COR-L47 (cell line): ENCODE measurements at places on chromosomes 11 and 22.

GRCh38 chr11:117876341-117877119 is at the start of gene FXYD6:
Gene FXYD6, minus strand, starts transcription at chr11:117876658. Its CDS starts 33,882 bp downstream, at chr11:117842776.
- DNase-seq, result peak; percentile 75

- no peak for DNase-seq
These were observed 47.7 kb upstream of the ARHGAP20 start for GRCh38 chr11:110759972-110760381.

DNA sequence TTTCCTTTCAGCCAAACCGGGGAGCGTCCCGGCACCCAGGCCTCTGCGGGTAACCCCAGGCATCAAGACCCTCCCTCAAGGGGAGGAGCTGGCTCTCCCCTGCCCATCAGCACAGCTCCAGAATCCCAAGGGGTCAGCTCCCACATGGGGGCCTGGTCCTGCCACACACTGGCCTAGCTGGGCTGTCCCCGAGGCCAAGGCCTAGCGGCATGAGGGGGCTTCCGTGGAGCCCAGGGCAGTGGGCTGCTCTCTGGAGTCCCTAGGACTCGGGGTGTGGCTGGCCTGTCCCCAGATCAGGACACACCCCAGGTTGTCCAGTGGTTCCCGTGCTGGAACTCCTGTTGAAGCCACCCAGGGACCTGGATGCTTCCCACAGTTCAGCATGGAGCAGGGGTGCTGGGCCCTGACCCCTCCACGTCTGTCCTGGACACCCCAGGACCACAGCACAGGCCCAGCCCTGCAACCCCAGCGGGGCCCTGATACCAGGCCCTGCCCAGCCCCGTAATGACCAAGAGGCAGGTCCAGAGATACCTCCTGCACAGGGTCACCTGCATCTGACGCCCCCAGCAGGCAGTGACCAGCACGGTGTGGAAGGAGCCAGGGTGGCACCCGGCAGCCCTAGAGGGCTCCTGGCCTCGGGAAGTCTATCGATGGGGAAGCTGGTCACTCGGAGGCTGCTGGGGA is 5.5 kb downstream of the HRAS start:
- DNase-seq, result no peak

- DNase-seq, result no peak
These were observed 284.0 kb downstream of the KIRREL3 start for GRCh38 chr11:126716456-126717083.

DNA sequence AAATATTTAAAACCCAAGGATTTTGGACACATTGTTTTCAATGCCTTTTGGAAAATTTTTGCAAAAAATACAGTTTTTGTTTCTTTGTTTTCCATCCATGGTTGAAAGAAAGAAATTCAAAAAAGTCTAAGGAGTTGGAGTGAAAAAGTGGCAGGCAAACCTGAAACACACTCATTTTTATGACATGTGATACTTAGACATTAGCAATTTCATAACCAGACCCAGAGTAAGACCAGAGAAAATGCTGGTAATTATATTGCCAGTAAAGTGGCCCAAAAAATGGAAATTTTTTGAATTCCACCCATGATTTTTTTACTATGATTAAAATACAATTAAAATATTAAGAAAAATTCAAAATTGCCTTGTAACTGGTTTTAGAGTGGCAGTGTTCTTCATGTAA is 128.2 kb downstream of the SLC17A6 start:
- no peak for DNase-seq

GRCh38 chr11:15674756-15675155 is 560.0 kb downstream of the INSC start:
- no peak for DNase-seq

DNA sequence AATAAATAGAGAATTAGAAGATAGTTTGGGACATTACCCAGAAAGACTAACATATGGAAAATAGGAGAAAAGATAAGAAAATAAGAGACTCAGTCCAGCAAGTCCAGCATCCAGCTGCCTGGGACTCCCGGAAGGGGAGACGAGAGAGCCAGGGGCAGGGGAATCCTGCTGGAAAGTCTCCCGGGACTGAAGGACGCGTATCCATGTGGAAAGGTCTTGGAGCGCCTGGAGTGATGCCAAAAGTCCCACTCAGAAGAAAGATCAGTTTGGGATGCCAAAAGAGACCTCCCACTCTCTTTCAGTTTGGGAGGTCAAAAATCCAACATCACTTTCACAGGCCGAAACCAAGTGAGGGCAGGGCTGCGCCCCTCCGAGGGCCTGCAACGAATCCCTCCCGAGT is 30.7 kb downstream of the LRFN4 start:
- DNase-seq, result no peak

DNA sequence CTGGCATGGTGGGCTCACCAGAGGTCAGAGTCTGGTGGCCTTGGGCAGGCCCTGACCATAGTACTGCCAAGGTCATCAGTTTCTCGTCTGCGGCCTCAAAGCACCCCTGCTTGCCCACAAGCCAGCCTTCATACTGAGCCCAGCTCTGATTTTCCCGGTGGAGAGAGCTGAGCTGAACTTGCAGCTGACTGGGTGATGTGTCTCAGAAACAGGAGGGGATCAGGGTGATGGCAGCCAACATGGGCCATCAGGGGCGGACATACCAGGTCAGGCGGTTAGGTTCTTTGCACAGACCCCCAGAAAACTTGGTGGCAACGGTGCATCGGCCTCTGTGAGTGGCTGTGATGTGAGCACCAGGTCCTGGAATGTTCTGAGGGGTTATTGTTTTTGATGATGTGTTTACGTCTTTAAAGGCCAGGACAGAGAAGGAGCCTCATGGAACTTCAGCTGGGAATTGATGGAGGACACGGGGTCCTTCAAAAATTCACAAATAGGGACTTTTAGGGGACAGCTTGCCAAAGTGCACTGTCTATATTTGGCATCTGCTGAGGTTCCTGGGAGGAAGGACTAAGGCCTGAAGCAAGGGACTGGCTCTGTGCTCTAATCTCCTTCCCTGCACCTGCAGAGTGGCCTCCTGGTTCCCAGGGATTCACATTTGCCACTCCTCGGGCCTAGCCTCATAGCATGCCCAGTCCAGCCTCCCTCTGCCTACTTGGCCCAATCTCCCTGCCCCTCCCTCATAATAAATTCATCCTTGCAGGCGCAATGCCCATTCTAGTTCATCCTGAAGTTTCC is 131.2 kb downstream of the OSBP2 start:
- DNase-seq, result no peak

DNA sequence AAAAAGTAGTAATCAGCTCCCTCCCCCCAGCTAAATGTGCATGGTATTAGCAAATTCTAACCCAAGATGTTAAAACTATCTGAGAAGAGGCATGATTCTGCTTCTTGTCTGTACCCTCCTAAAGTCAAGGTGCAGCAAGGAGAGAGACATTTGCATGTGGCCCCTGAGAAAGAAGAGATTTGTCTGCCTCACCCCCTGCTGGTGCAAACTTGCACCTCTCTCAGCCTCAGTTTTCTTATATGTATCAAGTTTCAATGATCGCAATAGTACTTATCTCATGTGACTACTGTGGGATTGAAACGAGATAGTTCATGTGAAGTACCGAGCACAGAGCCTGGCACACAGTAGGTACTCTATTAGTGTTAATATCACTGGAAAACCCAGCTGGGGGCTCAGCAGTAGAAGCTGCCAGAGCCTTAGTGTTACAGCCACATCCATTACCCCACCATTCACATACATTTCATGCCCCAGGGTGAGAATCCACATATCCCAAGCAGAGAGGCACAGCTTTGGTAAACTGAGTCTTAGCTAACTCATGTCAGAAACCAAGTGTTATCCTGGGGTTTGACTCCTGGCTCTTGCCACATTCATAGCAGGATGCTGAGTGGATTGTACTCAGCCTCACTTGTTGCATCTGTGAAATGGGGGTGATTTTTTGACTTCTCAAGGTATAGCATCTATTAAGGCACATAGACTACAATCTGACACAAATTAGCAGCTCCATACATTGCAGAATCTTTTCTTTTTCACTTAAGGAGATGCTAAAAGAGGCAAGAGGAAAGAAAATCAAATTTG is 24.9 kb downstream of the CD44 start:
- DNase-seq, result no peak

GRCh38 chr11:17401316-17401715 is 12.9 kb upstream of the KCNJ11 start:
- DNase-seq, result no peak

DNA sequence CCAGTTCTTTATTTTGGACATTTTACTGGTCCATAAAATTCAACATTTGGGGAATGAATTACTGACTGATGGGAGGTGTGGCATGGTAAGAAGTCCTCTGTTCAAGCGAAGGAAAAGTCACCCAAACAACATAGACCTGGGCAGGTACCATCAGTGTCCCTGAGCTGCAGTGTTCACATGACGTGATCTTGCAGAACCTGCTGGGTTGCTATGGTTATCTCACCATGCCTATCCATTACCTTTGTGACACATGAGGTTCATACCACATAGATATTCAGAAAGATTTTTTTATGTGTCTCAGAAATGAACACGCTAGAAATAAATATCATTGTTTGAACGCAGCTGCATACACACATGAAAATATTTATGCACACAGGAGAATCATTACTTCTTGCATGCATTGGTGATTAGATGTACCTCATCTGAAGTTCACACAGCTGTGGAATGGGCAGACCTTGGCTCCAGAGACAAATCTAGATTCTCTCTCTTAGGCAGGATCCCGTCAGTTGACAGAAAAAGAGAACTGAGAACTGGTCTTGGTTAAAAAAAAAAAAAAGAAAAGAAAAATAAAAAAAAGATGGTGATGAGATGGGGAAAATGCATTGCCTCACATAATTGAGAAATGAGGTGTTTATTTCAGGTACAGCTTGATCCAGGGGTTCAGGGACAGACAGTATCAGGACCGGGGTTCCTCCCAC is 21.4 kb upstream of the RCN1 start:
- DNase-seq, result no peak

DNA sequence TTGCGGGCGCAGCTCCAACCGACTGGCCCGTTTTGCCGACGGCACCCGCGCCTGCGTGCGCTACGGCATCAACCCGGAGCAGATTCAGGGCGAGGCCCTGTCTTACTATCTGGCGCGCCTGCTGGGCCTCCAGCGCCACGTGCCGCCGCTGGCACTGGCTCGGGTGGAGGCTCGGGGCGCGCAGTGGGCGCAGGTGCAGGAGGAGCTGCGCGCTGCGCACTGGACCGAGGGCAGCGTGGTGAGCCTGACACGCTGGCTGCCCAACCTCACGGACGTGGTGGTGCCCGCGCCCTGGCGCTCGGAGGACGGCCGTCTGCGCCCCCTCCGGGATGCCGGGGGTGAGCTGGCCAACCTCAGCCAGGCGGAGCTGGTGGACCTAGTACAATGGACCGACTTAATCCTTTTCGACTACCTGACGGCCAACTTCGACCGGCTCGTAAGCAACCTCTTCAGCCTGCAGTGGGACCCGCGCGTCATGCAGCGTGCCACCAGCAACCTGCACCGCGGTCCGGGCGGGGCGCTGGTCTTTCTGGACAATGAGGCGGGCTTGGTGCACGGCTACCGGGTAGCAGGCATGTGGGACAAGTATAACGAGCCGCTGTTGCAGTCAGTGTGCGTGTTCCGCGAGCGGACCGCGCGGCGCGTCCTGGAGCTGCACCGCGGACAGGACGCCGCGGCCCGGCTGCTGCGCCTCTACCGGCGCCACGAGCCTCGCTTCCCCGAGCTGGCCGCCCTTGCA is 1.0 kb downstream of the FJX1 start:
- peak; percentile 65 for DNase-seq

- peak; percentile 6 for DNase-seq
These were observed 2.2 kb downstream of the PAK1 start for GRCh38 chr11:77471558-77472193.
